ENCODE measurements at places on chromosomes 3 and 15.

GRCh38 chr3:4765212-4765611, 214.0 kb upstream of the BHLHE40 start:
- DNase-seq: no peak

DNA sequence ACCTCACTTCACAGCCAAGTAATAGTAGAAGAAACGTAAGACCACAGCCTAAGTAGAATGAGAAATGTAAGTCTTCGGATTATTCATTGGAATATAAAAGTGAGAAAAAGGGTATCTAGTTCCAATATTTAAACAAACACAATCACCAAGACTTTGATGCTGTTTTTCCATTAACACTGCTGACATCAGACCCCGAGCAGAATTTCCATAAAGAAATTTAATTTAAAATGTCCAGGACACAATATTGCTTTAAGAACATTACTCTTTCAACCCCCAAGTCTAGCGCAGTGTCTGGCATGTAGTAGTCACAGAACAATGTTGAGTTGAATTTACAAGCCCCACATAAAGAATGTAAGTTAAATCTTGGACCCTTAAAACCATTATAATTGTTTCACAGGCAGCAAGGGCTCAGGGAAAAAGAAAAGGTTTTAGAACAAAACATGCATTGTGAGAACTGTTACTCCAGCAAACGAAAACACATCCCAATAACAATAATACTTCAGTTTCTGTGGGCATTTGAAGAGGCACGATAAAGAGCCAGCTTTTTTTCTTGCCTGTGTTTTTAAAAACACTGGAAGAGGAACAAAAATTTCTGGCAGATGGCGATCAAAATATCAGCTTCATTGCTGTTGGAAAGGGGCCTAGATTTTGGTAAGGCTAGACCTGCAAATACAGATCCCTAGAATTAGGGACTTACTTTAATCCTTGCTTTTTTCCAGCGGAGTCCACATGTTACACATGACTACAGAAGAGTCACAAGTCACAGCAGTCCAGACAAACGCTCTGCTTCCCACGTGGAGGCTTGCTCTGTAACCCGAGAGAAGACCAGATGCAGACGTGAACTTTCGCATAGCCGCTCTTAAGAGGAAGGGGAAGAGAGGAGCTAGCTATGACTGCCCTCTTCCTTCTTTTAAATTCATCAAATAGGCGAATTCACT, 77.9 kb upstream of the IGSF10 start:
- no peak for DNase-seq

DNA sequence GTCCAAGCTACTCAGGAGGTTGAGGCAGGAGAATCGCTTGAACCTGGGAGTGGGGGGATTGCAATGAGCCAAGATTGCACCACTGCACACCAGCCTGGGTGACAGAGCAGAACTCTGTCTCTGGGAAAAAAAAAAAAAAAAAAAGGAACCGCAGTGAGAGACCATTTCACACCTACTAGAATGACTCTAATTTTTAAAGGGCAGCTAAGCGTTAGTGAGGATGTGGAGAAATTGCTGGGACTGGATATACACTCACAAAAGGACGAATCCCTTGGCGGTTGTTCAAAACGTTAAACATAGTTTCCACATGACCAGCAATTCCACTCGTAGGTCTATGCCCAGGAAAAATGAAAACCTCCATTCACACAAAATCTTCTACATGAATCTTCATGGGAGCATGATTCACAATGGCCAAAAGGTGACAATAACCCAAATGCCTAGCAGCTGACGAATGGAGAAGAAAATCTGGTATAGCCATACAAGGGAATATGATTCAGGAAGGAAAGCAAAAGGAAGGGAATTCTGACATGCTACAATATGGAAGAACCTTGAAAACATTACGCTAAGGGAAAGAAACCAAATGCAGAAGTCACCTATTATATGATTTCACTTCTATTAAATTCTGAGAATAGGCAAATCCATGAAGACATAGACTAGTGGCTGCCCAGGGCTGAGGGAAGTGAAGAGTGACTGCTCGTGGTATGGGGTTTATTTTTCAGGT, 127.0 kb downstream of the CHSY1 start:
- DNase-seq: no peak

- no peak for DNase-seq
These were observed 24.5 kb upstream of the TOP2B start for GRCh38 chr3:25689226-25689625.

DNA sequence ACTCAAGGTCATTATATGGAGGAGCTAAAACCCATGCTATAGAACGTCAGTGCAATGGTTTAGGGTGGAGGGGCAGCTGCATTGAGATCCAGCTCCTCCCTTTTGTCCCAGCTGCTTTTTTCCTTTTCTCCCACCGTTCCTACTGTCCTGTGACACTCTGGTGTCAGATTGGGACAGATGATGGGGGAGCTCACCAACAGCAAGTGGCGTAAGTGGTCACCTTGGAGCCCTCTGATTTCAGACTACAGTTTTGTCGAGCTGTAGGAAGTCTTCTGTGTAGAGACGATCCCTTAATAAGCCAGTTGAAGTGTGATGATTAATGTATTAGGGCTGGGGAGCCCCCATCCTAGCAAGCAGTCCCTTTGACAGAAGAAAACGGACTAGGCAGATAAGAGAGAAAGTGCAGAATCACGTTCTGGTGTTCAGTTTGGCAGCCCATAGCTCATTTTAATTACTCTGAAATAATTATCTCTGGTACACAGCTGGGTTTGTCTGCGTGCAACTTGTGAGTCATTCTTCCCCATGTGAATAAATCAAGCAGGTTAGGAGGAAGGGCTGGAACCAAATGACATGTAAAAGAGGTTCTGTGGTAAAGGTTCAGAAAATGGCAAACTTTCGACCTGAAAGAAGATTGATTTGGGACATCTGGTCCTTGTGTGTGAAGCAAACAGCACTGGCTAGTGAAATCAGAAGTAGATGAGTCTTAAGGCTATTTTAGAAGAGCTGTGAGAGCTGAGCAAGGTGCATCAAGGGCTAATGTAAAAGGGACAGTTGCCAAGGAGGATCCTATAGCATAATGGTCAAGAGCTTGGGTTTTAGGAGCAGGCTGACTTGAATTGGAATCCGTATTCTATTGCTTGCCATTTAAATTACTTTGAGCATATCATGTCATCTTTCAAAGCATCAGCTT, 241.4 kb downstream of the EDEM1 start:
- no peak for DNase-seq
